ENCODE measurements at places on chromosomes 3 and 15. TPM values are rescaled to one million over a fixed set of nuclear protein-coding genes. Genes with fewer than 3 reads are reported as not detected.

SACM1L gene
- total RNA-seq: 99.3 TPM

- no peak for DNase-seq
These were observed 60.2 kb downstream of the TLNRD1 start for GRCh38 chr15:81060907-81061306.

- peak; percentile 12 for DNase-seq
These were observed 64.6 kb downstream of the LYZL4 start for GRCh38 chr3:42345811-42346210.

DNA sequence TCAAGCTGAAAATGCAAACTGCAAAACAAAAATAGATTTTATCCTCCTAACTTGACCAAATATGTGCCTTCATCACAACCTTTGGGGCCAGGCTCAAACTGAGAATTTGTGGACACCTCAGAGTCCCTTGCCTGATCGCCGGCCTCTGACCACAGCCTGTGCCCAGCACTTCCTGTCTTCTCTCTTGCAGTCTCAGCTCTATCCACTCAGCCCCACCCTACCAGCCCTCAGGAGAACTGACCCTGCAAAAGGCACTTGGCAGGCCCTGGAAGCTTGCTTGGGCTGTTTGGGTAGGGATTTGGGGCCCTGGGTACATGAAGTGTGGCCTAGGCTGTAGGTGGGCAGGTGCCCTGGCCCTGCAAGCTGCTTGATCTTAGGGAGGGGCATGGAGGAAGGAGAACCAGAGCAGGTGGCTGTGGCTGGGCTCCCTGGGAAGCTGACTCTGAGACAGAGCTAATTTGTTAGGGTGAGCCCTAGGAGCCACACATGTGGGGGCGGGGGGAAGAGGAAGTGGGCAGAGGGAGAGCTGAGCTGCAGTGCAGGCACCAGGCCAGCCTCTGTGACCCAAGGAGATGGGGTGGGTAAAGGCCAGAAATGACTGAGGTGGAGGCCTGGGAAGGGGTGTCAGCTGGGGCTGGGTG, 8.6 kb downstream of the CLEC3B start:
- peak; percentile 25 for DNase-seq

PTH1R gene
- not detected for total RNA-seq

DNA sequence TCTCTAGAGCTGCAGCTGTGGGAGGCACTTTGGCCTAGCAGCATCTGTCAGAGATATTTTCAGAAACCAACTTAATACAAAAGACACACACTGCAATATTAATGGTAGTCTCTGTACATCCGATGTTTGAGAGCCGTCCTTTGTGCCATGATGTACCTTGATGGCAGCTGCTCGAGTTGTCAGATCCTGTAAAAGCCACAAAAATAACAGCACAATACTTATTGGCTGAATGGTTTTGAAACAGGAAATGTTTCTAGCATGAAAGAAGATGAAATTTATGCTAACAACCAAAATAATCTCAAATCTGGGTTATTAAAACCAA, 445.5 kb upstream of the TBL1XR1 start:
- no peak for DNase-seq

MESP2 gene
- total RNA-seq: not detected

DNA sequence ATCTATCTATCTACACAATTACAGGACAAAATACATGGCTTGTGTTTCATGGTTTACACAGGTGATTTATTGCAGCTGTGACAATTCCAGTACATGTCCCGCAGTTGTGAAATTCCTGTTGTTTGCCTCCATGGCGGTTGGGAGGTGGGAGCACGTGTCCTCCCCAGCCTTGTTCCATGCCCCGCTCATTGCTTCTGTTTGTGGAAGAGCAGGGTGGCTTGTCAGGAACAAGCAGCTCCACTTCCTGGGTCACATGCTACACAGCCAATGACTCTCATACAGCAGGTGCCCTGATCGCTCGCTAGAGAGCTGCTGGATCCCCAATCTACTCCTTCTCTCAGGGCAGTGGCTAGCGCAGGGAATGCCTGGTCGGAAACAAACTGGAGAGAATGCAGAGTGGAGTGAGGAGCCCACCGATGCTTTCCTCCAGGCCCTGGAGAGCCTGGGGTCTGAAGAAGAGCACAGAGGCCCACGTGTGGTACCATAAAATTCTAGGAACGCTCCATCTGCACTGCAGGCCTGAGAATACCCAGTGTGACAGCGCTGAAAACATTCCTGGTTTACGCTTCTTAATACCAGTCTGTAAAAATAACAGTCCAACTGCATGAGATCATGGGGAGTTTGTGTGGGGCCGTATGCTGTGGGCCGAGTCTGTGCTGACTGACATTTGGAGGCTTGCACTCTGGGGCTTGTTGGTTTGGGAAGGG, 270.6 kb upstream of the RGMA start:
- DNase-seq: no peak

DNA sequence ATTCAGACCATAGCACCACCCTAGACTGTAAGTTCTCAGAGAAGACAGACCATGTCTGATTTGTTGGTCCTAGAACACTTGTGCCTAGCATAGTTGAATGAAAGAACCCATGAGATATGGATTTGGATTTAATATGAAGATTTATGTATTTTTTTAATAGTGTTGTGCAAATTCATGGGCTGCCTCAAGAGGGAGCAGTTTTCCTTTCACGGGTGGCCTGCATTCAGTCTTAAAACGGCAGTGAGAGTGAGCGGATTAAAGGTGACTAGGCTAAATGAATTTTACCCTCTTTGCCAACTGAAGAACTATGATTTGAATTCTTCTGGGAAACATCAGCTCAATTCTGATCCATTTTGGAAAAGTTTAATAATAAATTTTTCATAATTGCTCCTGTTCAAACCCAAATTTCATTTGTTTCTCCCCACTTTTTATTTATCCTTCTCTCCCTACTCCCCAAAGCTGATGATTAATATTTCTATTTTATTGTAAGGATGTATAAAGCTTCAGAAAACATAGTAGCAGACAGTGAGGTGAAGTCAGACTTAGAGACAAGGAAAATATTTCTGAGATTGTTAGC, 67.3 kb downstream of the MORC1 start:
- no peak for DNase-seq

DNA sequence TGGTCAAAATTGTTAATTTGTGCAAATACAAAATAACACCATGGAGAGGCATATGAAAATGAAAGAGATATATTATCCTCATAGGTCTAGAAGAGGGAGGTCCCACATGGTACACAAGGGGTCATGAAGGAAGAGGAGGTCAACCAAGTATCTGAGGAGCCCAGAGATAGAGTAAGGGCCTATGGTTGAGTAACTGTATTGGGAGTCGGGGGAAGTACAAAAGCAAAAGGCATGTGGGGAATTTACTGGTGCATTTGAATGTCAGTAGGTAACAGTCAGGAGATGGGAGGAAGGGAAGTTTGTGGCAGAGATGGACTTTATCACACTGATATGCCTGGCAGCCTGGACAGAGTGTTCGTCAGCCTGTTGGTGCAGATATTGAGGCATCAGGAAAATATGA, 1113.7 kb downstream of the OTOL1 start:
- no peak for DNase-seq

- no peak for DNase-seq
These were observed 12.8 kb upstream of the MTMR10 start for GRCh38 chr15:31004220-31004733.

PATL2 gene
- 7.0 TPM for total RNA-seq

OSTN gene
- total RNA-seq: not detected

- no peak for DNase-seq
These were observed 42.7 kb downstream of the PLCL2 start for GRCh38 chr3:16927485-16927884.

AGBL1 gene
- total RNA-seq: not detected

GRCh38 chr3:49799761-49800160, at the start of gene CDHR4:
Gene CDHR4 (minus strand): TSS chr3:49799873. CDS start chr3:49799812, 61 bp downstream.
- DNase-seq: no peak

PLA2G4D gene
- not detected for total RNA-seq

STAC gene
- not detected for total RNA-seq

DNA sequence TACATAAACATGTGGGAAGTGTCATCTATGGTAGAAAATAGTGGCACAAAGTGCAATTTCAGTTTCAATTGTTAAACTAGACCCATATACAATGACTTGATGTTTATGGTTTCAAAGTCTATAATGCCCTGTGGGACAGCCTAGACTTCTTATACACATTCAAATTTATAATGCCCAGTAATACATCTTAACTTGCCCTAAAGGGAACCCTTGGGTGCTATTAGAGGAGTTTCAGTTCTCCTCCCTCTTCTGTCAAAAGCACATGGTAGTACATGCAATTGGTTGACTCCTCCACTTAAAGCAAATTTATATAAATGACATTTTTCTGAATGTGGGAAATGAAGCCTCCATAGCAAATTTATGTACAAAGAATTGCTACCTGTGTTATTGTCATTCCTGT, 30.2 kb upstream of the OR5K4 start:
- DNase-seq: no peak

CCR9 gene
- not detected for total RNA-seq

DNA sequence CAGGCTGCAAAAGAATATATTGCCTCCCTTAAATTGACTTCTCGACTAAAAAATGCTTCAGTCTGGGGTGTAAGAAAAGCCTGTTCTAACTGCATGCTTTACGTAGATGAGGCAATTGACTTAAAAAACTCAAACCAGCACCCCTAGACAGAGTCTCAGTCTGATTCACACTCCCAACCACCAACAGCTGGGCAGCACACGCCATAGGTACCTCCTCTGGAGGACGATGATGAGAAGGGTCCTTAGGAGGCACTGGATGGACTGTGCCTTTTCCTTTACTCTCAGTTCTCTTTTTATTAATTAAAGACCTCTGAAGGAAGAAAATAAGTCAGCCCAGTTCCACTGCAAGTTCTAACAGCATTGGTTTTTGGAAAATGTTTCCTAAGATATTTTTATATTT, 175.0 kb downstream of the PDZRN3 start:
- no peak for DNase-seq

- DNase-seq: no peak
These were observed 526.8 kb upstream of the TBL1XR1 start for GRCh38 chr3:177724020-177724638.
